Stimulated activated CD8-positive, alpha-beta memory T cell treated with anti-CD3 and anti-CD28 coated beads, Interleukin-2, amount 100 ng/mL, for 1 hour (primary cell): ENCODE measurements at places on chromosomes 3 and 15.

GRCh38 chr3:138036572-138036971 lies 26.6 kb downstream of the CLDN18 start:
- no peak for DNase-seq

GRCh38 chr3:112233083-112233482 lies 60.9 kb downstream of the SLC9C1 start:
- no peak for DNase-seq

DNA sequence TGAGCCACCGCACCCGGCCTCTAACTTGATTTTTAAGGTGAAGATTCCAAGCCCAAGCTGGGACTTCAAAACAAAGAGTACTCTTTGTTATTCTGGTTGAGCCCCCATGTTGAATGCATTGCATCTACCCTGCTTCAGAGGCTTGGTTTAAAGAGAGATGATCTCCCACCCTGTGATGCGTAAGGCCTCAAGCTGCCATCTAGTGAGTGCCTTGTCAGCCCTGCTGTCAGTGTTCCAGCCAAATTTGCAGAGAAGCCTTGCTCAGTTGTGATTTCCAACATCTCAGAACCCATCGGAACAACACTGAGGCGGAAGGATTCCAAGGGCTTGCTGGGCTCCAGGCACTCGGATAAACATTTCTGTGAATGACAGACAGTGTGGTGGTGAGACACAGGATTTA lies 210.7 kb upstream of the RGMA start:
- no peak for DNase-seq

GRCh38 chr3:22542311-22542710 lies 660.8 kb upstream of the UBE2E2 start:
- DNase-seq = no peak

- no peak for DNase-seq
Measured at GRCh38 chr3:113140876-113141275, 70.5 kb upstream of the BOC start.

DNA sequence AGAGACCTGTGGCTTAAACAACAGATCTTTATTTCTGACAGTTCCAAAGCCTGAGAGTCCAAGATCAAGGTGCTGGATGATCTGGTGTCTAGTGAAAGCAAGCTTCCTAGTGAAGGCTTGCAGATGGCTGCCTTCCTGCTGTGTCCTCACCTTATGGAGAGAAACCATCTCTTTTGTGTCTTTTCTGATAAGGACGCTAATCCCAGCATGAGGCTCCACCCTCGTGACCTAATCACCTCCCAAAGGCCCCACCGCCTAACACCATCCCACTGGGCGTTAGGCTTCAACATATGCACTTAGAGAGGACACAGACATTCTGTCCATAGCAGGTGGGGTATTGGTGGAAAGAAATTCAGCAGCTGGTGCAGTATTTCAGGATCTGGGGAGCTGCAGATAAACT lies 19.8 kb upstream of the LYSMD4 start:
- DNase-seq = no peak

DNA sequence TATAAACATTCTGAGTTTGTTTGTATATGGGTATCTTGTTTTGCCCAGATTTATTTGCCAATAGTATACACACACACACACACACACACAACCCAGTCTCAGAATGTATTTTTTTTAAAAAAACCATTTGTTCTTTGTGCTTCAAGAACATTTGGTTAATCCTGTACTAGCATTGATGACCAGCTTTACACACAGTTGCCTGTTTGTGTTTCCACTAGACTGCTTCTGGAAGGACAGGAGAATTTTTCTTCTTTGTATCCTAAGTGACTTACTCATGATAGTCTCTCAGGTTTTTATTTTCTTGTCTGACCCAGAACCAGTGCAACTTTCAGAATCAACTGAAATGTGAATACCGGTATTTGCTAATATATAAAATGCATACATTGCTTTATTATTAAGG lies 40.5 kb downstream of the U2SURP start:
- no peak for DNase-seq

DNA sequence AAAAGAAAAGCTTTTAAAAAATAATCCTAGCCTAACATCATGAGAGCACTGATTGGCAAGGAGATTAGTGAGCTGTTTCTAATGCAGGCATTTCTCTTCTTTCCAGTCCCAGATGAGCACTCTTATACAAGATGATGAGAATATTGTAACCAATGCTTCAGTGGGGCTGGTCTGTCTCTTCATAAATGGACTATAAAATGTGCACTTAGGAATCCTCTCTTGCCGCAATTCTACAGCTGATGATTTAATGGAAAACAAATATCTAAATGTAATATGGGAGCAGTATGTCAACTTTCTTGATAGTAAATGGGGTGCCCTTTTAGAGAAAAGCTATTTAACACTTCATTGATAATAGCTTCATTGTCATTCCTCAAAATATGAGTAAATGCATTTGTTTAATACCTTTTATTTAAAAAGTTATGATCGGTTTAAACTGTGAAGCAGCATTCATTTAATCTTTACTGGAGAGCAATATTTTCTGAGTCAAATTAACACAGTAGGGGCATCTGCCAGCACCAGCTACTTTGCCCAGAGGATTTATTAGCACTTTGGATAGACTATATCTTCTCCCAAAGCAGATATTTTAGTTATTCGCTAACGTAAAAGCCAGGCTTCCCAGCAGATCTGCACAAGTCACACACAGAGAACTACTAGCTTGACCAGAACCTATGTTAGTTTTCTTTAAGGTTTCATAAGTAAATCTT lies 985.9 kb downstream of the DIPK2A start:
- DNase-seq = no peak

DNA sequence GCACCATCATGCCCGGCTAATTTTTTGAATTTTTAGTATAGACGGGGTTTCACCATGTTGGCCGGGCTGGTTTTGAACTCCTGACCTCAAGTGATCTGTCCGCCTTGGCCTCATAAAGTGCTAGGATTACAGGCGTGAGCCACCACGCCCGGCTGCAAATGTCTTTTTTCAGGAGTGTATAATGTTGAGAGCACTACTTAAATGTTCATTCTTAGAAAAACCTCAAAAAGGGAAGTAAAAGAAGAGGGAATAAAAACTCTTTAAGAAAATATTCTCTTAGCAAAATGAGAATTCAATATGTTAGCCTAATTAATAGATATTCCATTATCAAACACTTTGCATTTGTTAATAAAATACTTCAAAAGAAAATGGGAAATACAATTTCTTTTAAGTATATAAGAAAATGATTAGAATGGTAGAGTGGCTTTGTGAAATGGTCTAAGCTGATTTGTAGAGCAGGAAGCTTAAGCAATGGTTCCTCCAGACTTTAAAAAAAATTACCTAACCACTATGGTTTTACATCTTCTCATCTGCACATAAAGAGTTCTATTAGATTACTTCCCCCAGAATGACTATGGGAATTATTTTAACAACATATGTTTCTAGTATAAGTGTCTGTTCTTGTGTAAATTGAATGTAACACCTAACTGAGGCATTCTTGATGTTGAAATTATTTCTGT lies 226.7 kb upstream of the ALCAM start:
- no peak for DNase-seq

GRCh38 chr3:14305324-14305723 lies 97.1 kb upstream of the SLC6A6 start:
- DNase-seq = no peak

DNA sequence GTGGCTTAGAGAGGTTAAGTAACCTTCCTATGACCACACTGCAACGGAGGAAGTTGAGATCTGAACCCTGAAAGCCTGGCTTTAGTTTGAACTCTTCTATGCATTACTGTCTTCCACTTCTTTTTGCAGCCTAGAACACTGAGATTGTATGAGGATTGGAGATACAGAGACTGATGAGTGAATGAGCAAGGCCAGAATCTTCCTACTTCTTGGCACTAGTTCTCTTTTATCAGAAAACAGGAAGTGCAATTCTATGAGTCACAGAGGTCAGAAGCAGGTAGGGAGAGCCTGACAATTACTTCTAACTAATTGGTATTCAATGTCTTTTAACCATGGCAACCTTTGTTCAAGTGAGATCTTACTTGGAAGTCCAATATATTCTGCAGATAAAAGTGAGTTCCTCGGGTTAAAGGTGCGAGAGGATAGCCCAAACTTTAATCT lies 219.0 kb downstream of the SHQ1 start:
- no peak for DNase-seq

DNA sequence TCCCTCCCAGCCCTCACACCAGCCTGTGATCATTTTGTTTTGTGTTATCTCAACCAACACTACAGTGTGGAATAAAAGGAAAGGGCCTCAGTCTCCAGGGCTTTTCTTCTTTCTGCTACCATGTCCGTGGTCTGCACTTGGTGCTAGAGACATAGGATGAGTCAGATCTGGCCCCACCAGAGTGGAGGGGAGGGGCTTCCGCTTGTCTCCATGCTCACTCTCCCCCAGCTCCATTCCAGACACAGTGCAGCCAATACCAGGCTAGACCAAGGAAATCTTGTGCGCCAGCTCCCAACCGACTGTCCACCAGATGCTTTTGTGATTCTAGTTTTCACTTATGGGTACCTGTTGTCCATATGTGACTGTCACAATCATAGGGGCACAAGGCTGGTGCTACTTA lies 51.9 kb upstream of the TMEM115 start:
- DNase-seq = no peak

- no peak for DNase-seq
Measured at GRCh38 chr3:193387596-193387995, 9.0 kb upstream of the ATP13A5 start.

- DNase-seq = no peak
Measured at GRCh38 chr15:96431786-96432185, 101.3 kb downstream of the NR2F2 start.

DNA sequence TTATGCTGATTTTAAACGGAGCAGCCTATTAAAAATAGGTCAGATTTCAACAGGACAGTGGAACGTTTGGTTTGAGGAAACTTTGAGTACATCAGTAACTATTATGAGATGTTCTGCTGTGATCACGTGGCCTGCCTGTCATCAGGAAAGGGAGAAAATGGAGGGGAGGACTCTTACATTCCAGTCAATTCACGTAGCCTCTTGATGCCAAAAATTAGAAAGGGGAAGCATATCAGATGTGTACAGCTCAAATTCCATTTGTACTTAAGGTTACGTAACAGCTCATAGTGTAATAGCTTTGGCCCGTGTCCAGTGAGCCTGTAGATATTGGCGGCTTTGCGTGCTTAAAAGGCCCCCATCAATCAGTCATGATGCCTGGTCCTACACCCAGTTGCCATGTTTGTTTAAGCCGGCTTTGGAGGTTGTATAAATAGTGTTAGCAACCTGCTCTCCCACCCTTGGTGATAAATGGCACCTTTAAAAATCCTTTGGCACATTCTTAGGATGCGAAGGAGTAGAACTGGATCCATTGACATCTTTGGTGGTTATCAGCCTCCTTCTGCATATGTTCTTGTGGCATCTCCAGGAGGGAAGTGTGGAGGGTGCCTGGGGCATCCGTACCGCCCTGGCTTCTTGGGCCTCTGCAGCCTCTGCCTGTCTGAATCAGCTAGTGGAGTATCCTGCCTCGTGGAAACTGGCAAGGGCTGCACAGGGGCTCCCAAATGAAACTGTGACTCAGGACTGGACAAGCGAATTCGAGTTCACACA lies 163.9 kb downstream of the THSD4 start:
- no peak for DNase-seq

DNA sequence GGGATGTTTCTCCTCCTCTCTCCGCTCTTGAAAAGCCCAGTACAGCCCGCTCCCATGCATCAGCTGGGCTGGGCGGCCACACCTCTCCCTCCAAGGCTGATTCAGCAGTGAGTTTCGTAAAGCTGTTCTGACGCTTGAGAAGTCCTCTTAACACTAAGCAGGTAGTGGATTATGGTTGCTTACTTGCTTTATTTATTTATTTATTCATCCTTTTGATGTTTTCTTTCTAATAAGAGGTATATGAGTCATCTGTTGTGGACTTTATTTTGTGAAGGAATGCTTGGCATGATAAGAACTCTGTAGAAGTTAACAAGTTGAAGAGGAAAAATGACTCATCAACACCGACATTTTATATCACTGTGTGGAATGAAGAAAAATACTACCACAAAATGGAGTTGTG lies 285.0 kb downstream of the SQOR start:
- no peak for DNase-seq

DNA sequence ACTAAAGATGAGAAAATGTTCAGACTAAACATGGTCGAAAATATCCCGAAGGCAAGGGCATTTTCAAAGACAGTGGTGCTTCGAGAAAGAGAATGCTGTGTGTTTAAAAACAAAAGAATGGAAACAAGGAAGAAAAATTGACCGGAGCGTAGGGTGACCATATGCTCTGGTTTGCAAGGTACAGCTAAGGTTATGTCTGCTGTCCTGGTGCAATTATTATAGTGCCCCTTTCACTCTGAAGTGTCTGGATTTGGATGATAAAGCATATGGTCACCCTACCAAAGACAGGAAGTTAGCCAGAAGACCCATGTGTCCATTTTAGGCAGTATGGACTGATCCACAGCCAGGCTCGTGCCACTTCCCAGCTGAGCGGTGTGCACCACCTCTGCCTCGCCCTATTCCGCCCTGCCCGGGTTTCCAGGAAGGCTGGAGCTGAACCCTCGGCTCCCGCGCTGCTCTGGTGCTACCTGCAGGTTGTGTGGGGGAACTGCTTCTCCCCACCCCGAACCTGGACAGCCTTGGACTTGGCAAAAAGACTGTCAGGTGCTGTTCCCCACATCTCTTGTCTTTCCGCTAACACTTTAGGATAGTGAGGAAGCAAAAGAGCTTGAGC lies 25.2 kb downstream of the GOLGA6D start:
- no peak for DNase-seq

DNA sequence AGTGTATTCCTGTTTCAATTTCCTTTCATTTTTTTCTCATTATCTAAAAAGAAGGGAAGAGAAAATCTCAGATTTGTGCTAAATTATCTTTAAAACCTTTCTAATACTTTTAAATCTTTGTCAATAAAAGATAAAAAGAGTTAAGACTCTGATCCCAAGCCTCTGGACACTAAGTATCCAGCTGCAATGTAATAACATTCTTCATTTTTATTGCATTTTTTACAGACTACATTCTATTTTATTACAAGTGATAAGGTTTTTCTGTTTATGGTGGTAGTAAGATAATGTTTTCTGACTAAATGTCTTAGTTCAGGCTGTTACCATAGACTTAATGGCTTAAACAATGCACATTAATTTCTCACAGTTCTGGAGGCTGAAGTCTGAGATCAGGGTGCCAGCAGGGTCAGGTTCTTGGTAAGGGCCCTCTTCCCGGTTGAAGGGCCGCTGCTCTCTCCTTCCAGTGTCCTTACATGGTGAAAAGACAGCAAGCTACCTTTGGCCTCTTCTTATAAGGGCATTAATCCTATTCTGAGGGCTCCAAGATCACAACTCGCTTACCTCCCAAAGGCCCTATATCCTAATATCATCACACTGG lies 19.7 kb downstream of the KCNAB1 start:
- DNase-seq = no peak

DNA sequence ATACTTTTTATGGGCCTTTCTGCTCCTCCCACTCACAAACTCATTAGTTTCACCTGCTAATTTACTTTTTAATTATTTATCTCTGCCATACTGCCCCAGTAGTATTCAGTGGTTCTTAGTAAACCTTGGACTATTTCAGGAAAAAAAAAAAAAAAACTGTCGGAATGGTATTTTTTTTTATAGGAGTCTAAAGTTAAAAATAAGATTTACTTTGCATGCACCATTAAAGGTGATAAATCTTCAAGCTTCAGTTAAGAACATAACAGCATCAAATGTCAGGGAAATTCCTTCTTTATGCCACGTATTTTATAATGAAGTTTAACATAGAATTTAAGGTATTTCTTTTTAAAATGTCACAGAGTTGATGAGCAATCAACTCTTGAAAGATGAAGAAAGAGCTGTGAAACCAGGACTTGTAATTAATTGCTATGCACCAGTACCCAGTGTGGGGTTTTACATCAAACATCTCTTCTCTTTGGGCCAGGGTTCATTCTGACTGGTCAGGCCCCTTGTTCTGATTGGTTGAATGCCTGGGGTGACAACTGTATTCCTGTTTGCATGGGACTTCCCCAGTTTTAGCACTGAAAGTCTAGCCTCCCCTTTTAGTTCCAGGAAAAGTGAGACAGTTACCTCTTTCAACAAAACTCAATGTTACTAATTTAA lies 40.3 kb upstream of the PTPRG start:
- DNase-seq = no peak
